ENCODE measurements at places on chromosomes 6 and 20. TPM values are rescaled to one million over a fixed set of nuclear protein-coding genes. Genes with fewer than 3 reads are reported as not detected.

The LST1 gene
- total RNA-seq: 0.37 TPM

The SLC26A8 gene
- not detected for total RNA-seq

The DCDC2 gene
- 3.0 TPM for total RNA-seq

The CASS4 gene
- total RNA-seq: 0.09 TPM

The GSS gene
- 56.7 TPM for total RNA-seq
